Trophoblast cell (in vitro differentiated cells and primary cell): ENCODE measurements at places on chromosomes 5 and 9.

GRCh38 chr5:89449392-89450148 is 566.6 kb upstream of the MEF2C start:
- DNase-seq: no peak

DNA sequence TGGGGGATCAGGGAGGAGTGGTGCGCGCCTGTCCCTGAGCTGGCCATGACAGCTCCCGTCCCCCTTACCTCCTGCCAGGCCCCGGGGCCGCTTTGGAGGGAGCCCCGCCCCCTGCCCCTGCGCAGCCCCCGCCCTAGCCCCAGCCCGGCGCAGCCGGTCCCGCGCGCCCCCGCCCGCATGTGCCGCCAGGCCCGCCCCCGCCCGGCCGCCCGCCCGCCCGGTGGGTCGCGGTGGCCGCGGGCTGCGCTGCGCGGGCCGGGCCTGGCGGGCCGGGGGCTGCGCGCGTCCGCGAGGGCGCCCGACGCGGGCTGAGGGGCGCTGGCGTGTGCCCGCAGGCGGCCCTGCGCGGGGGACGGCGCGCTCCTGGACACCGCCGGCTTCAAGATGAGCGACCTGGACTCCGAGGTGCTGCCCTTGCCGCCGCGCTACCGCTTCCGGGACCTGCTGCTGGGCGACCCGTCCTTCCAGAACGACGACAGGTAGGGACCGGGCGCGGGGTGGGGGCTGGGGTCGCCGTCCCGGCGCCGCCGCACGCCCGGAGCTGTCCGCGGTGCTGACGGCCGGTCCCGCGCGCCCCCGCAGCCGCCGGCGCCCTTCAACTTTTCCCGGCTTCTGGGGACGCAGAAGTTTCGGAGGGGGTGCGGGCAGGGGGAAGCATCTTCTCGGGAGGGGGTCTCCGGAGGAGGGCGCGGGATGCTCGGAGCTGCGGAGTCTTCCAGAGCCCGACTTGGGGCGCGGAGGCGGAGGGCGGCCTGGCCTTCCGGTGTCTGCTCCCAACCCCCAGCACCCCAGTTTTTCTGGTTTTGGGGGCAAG is 12.5 kb downstream of the KCNT1 start:
- DNase-seq: no peak

- DNase-seq: no peak
These were observed 10.8 kb downstream of the UBLCP1 start for GRCh38 chr5:159273923-159274322.

GRCh38 chr5:123265551-123265950 is 157.7 kb downstream of the CEP120 start:
- DNase-seq: no peak

DNA sequence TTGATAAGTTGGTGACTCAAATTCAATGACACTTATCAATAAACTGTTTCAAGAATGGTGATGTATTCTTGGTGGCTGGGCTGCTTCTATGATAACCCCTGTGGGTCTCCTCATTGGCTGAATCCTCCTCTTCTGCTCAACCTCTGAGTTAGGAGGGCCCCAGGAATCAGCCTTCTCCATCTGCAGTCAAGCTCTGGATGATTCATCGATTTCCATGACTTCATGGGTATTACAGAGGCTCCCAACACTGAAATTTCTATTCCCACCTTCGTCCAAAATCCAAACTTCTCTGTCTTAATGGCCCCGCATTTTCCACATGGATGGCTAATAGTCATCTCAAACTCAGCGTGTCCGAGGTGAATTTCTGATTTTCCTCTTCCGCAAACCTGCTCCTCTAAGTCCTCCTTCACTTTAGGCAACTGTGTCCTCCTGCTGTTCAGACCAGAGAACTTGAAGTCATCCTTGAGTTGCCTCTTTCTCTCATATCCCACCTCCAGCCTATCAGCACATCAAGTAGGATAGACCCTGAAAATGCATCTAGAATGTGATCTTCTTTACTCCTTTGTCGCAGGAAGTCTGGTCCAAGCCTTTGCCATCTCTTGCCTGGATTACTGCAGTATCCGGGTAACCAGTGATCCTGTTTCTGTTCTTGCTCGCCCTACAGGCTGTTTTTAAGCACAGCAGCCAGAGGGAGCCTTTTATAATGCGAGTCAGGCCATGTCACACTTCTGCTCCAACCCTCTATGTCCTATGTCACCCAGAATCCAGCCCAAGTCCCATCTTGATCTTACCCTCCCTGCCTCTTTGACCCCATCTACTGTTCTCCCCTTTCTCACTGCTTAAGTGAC is 41.4 kb upstream of the IL7R start:
- DNase-seq: peak; percentile 53

GRCh38 chr9:5511935-5512580 is 1.7 kb downstream of the PDCD1LG2 start:
- peak; percentile 65 for DNase-seq

GRCh38 chr5:168766426-168766700 is 187.2 kb upstream of the PANK3 start:
- DNase-seq: no peak

- DNase-seq: no peak
These were observed 57.6 kb downstream of the SH3TC2 start for GRCh38 chr5:149005077-149005892.

- DNase-seq: no peak
These were observed 22.6 kb upstream of the ASPN start for GRCh38 chr9:92504881-92505280.

DNA sequence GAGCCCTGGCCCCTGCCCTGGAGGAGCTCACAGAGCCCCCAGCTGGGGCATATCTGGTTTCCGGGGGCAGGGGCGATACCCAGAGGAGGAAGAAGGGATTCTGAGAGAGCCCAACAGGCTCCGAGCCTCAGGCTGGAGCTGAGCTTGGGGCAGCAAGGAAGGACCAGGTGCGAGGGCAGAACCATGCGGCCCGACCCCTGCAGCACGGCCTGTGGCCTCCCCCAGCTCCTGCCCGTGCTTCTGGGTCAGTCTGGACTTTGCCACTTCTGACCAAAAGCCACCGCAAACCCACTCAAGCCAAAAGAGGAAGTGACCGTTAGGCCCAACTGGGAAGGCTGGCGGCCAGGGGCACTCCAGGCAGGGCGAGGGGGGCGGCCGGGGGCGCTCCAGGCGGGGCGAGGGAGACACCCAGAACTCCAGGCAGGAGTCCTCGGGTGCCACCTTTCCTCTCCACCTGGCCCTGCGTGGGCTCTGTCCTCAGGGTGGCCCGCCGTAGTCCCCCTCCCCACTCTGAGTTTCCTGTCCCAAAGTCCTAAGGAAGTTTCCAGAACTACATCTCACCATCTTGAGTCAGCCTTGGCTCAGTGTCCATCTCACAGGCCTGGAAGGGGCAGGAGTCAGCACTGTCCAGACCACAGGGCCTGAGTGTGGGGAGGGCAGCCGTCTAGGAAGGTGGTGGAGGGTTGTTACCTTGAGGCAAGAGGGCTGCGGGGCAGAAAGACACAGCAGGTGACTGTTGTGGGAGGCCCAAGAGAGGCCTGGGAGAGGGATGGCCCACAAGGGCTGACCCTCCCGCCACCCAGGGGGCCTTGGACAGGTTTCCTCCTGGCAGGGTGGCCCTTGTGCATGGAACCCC is 946 bp upstream of the LTC4S start:
- DNase-seq: no peak

DNA sequence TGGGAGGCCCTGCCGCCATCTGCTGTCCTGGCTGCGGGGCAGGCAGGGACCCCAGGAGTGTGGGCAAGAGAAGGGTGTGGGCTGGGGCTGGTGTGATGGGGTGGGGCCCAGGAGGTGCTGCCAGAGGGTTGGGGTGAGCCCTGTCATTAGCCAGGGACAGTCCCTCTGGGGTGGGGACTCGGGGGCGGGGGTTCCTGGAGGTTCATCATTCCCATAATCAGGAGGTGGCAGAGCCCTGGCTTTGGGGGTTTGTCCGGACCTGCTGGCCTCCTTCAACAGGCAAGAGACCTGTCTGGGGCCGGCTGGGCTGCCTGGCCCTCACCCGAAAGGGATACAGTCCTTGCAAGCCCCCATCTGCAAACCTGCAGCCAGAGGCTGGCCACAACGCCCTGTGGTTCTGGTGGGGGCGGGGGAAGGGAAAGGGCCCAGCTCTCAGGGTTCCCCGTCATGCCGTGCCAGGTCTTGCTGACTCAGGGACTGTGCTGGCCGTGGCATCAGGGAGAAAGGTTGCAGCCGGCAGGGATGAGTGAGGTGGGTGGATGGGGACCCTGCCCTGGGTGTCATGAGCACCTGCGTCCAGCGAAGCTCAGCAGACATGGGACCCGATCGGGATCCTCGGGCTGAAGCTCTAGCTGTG is 65.2 kb downstream of the MRPL36 start:
- DNase-seq: no peak

DNA sequence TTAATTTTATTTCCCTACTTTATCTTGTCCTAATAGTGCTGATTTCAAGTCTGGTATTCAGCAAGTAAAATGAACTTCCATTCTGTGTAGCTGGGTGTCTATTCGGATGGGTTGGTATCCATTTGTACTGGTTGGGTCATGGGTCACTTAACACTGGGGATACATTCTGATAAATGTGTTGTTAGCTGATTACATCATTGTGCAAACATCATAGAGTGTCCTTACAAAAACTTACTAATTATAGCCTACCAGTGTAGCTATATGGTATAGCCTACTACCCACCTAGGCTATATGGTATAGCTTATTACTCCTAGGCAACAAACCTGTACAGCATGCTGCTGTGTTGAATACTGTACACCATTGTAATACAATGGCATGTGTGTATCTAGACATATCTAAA is 1373.7 kb upstream of the DMAC1 start:
- no peak for DNase-seq

DNA sequence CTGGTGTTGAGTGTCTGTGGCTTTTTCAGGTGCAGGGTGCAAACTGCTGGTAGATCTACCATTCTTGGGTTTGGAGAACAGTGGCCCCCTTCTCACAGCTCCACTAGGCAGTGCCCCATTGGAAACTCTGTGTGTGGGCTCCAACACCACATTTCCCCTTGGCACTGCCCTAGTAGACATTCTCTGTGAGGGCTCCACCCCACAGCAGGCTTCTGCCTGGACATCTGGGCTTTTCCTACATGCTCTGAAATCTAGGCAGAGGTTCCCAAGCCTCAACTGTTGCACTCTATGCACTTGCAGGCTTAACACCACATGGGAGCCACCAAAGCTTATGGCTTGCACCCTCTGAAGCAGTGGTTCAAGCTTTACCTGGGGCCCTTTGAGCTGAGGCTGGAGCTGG is 80.9 kb downstream of the BARX1 start:
- DNase-seq: no peak

DNA sequence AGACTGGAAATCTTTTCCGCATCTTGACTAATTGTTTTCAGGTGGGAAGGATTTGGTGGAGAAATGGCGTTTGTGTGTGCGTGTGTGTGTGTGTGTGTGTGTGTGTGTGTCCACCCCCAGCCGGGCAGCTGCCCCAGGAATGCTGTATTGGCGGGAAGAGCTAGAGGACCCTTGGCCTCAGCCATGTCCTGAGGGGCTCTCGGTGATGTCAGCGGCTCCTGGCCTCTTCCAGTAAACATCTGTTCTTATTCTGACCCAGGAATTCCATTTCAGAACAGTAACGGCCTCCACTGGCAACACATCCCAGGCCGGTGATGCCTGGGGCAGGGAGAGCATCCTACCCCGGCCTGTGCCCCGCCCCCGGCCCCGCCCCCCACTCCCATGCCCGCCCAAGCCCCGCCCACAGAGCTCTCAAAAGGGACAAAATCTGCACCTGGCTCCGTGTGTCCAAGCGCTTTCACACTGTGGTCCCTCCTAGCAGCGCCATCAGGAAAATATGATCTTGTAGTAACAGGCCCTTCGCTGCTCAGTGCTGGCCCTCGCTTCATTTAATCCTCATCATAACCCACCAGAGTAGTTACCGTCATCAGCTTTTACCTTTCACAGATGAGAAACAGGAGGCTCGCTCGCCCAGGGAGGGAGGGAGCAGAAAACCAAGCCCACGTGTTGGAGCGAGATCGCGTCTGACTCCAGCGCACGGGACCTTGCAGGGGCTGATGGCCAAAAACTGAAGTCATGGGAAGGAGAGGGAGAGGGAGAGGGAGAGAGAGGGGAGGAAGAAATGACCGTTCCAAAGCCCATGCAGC is 18.9 kb downstream of the ADAMTS2 start:
- no peak for DNase-seq

- DNase-seq: no peak
These were observed 218.4 kb downstream of the EBF1 start for GRCh38 chr5:158881091-158881880.

DNA sequence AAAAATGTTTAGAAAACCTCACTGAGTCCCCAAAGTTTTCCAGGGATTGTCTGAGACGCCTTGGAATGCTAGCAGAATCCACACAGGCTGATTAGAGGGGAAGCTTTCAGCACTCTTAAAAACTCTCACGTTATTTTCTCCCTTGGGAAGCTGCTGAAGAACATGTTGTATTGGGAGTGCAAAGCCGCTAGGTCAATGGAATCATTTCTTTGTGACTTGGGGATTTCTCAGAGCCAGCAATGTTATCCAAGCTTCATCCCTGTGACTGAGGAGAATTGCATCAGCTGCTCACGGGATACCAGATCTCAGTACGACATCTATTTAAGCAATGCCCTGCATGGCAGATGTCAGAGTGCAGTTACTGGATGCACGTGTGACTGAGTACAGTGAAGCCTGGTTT is 426.4 kb upstream of the MPDZ start:
- peak; percentile 88 for DNase-seq

DNA sequence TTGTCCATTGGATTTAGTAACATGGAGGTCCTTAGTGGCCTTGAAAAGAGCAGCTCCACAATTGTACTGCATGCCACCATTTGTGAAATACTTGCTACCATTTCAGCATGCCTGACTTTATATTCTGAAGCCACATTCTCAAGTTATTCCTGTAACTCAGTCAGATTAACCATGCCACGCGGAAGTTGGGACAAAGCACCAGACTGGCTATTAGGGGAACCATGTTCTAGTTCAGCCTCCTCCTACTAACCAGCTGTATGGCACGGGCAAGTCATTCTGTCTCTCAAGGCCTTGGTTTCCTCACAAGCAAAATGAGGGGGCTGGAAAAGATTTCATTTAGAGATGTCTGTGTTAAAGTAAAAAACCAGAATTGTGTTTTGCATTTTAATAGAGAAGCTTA is 418.0 kb downstream of the PLK2 start:
- peak; percentile 1 for DNase-seq

DNA sequence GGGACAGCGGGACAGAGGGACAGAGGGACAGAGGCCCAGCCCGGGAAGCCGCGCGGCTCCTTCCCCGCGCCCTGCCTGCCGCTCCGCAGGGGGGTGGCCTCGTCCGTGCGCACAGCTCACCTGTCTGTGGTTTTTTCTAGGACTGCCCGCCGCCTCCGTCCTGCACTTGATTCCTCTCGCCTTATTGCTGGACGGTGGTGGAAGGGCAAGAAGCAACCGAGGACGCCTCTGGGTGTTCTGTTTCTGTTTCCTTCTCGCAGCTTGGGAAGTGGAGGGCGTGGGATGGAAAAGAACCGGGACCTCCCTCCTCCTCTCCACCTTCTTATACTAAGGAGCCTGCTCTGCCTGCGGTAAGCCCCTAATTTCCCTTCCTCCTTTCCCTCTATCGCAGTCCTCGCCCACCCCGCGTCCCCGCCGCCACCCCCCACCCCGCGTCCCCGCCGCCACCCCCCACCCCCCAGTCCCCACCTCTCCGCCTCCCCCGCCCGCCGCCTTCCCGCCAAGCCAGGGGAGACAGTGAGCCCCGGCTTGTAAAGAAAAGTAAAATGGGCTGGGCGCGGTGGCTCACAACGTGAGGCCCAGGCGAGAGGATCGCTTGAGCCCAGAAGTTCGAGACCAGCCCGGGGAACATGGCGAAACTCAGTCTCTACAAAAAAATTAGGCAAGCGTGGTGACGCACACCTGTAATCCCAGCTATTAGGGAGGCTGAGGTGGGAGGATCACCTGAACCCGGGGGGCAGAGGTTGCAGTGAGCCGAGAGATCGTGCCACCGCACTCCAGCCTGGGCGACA is 9.6 kb upstream of the FLT4 start:
- DNase-seq: no peak
